ENCODE measurements at places on chromosomes 1 and 21. TPM values are rescaled to one million over a fixed set of nuclear protein-coding genes. Genes with fewer than 3 reads are reported as not detected.

- no peak for DNase-seq
Observed at GRCh38 chr21:42473498-42474042, 22.5 kb downstream of the RSPH1 start.

DNA sequence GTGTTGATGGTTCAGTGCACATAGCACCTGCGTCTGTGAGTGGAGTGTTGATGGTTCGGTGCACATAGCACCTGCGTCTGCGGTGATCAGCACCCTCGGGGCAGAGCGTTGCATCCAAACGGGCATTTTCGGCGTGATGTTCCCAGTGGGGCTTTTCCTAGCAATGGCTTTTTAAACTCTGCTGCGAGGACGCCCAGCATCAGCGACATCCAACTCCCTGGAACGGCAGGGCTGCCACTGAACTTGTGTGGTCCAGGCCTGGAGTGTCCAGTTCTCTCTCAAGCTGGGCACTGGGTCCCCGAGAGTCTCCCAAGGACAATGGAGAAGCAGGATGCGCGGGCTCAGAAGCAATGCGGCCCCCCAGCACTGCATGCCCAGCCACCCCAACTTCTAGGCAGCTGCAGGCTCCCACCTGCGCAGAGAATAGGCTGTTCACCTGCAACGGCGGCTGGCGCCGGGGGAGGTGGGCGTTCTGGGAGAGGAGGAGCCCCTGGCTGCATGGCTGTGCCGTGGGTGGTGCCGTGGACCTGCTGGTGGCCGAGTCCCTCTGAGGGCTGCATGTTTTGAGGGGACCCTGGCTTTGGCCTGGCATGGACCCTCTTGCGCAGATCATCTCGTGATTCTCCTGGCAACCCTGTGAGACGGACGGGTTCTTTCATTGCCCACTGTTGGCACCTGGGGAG lies 10.1 kb upstream of the C1orf174 start:
- DNase-seq: no peak

DNA sequence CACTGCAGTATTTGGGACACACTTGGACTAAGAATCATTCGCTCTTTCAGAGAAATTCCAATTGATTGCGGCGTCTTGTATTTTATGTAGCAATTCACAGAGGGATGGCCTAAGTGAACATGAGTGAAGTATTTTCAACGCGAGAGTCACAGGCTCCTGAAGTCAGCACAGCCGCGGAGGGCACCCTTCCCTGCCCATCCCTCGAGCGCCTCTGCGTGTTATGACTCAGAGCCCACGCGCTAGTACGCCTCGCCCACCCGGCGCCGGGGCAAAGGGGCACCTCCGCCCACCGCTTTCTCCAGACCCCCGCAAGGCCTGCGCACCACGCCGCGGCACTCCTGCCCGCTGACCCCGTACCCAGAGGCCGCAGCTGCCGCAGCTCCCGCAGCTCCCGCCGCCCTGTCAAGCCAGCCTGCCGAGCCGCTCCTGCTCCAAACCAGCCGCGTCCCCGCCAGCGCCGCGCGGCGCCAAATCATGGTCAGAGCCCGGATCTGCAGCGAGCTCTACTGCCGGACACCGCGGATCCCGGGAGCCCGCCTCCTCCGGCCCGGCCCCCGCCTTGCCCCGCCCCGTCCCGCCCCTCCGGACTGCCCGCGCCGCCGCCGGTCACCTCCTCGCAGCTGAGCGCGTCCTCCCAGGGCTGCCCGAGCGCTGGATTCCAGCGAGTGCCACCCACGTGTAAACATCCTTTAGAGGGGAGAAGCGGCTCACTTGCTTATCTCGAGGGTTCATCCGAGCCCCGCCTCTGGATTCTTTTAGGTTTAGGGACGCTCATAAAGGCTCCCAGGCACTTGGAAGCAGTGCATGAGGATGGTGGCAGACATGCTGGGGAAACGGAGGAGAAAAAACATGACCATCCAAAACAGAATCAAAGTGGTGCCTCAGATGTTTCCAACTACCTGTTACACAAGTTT lies at the start of gene GLRX2:
GLRX2 (minus strand) TSS at position 508 of the 914 bp plus-strand sequence; CDS start at position 476, 32 bp downstream.
- DNase-seq: peak; percentile 66

DNA sequence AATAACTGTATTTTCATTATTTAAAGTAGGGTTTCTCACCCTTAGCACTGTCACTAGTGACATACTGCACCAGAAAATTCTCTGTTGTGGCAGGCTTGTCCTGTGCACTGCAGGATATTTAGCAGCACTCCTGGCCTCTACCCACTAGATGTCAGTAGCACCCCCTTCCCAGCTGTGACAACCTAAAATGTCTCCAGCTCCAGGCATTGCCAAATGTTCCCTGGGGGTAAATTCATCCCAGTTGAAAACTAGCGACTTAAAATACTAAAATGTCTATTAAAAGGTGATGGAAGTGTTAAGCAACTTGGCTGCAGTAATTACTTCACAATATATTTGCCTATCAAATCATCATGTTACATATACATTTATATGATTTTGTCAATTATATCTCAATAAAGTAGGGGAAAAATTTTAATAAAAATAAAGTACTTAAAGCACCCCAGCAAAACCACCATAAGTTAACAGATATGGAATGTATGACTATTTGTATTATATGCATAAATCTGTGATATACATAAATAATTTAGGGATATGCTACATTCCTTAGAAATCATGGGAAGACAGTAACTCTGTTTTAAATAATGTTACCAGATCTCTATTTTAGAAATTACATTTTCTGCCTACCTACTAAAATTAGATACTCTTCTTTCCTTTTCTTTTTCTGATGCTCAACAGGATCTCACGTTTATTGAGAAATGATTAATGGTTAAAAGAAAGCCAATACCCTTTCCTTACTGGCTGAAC lies 74.6 kb downstream of the ARID4B start:
- DNase-seq: peak; percentile 70

GRCh38 chr1:8118031-8118451 lies 91.9 kb upstream of the ERRFI1 start:
- no peak for DNase-seq

- no peak for DNase-seq
Observed at GRCh38 chr1:205581321-205581980, 50.4 kb downstream of the ELK4 start.

DNA sequence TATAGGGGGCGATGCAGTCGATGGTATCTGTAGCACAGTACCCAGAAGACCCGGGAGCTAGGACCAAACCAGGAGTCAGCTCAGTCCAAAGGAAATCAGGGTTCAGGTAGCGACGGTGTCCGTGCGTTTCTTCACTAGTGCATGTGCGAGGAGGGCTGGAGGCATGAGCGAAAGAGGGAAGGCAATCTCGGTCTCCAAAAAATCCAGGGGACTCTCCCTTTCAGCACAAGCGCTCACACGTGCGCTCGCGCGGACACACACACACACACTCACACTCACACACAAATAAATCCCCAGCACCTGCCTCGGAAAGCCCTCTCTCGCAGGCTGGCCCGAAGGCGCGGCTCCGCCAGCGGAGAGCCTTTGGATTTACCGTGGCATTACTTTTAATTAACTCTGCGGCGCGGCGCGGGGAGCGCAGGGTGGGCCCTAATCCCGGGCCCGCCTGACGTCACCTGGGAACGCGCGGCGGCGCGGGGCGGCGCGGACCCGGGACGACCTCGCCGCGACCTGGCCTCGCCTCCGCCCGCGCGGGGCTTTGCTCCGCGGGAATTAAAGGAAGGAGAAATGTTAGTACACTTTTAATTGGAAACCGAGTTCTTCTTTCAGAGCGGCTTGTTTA lies 121.2 kb downstream of the LMX1A start:
- DNase-seq: no peak

- DNase-seq: no peak
Observed at GRCh38 chr1:158362941-158363340, 9.2 kb downstream of the CD1E start.

OR2L2 gene
- not detected for total RNA-seq

TAS1R1 gene
- total RNA-seq: not detected

TMEM51 gene
- 6.4 TPM for total RNA-seq
